ENCODE measurements at places on chromosomes 12 and 14.

- no peak for DNase-seq
Observed at GRCh38 chr12:26890784-26891183, 47.0 kb downstream of the INTS13 start.

- DNase-seq, result no peak
Observed at GRCh38 chr12:770479-770878, 18.1 kb downstream of the WNK1 start.

- no peak for DNase-seq
Observed at GRCh38 chr14:77260631-77261030, 10.4 kb downstream of the NGB start.

DNA sequence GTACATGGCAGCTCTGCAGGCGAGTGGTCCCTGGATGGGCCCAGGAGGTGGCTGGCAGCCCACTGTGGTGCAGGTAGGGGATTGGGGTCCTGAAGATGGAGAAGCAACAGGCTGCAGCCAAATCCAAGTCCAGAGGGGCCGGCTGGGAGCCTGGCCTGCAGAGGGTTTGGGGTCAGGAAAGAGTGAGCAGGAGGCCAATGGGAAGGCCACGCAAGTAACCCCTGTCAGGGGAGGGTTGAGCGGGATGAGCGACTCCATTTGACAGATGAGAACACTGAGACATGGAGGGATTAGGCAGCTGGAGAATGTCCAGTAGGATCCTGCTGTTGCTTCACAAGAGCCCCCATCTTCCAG, 136.0 kb downstream of the BCL11B start:
- DNase-seq, result no peak

GRCh38 chr14:90140956-90141316, 79.1 kb downstream of the KCNK13 start:
- DNase-seq, result no peak

DNA sequence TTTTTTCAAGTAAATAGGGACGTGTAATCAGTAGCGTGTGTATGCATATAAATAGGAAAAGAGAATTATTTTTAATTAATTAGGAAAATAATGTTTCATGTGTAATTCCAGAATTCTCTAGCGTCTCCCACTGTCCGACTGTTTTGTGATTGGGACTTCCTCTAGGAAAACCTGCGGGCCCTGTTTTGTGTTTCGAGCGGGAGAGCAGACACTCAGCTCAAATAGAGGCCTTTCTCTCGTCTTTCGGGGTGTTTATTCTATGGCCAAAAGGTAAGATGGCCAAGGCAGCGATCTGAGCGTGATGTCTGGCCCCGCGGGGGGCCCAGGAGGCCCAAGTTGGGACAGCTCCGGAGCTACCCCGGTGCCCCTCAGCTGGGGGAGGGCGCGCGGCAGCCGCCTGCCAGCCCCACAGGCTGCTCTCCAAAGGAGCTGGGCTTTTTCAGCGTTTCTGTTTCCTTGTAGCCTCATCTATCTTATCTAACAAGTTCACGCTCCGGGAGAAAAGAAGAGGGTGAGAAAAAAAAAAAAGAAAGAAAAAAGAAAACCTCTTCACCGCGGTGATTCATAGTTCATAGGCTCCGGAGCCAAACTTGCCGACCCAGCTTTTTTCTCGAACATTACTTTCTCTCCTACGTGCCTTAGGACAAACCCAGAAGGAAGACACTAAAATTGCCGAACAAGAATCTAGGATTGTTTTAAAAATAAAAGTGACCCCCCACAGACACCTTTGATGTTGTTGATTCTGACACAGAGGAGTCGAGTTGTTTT, 7.5 kb upstream of the FOXG1 start:
- DNase-seq, result no peak

DNA sequence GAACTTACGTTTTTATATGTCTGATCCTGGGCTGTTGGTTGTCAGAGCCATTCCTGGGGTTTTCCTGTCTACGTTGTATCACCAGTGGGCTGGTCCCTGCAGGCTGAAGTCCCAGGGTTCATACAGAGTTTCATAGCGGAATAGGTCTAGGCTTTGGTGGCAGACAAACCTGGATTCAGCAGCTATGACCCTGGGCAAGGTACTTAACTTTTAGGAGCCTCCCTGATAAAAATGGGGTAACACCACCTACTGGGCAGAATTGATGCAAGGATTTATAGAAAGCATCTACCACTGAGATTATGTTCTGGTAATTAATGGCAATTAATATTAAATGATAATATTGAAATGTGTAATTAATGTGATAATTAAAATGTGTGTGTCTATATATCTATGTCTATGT, 141.2 kb downstream of the SYNE2 start:
- DNase-seq, result no peak

DNA sequence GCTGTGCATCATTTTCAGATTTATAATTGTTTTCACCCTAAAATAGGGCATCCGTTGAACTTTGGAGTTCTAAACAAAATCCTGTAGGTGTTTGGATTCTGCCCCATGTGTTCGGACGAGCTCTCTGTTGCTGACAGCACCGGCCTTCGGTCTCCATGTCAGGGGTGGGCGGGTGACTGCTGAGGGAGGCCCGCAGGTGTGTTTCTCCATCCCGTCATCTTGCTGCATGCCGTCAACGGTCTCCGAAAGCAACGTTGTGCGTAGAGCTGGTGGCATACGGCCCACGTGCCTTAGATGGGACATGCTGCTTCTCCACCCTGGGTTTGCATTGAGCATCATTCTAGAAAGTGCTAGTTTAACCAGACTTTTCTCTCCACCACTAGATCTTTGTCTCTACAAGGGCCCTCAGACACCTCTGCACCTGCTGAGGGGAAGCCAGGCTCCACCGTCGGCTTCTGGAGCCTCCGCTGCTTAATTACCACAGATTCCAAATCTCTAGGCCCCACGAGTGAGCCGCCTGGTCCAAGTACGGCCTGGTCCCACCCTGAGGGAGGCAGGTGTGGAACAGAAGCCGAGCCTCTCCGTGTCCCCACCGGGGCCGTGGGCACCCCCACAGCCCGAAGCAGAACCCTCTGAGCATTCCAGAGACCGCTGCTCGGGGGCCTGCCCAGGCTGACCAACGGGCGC, 15.7 kb upstream of the AMN start:
- no peak for DNase-seq

DNA sequence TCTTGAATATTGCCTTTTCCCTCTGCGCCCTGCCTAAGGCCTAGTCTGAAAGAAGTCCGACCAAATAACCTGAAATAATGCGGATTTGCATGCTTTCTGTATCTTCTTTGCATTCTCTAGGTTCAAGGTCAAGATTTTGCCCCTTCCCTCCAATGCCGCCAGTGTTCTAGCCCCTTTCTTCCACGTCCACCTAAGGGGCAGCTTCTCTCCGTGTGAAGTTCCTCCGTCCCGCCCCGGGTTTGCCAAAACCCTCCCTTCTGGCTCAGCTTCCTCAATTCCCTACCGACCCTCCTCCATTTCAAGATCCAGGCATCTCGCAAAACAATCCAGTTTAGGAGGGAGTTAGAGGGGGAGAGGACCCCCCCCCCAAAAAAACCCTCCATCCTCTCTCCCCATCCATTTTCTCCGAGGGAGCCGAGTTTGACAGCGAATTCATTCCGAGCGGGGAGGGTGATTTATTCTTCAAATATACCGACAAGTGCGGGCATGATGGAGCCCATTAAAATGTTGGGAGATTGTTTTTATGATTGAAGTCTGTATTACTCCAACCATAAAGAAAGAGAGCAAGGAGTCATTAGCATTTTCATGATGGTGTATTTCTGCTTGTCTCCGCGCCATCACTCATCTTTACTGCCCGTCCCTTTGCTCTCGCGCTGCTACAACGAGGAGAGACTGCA, 20.9 kb upstream of the ATP5MC2 start:
- DNase-seq, result no peak

GRCh38 chr12:52323001-52323400, 1.8 kb upstream of the KRT83 start:
- DNase-seq, result no peak

DNA sequence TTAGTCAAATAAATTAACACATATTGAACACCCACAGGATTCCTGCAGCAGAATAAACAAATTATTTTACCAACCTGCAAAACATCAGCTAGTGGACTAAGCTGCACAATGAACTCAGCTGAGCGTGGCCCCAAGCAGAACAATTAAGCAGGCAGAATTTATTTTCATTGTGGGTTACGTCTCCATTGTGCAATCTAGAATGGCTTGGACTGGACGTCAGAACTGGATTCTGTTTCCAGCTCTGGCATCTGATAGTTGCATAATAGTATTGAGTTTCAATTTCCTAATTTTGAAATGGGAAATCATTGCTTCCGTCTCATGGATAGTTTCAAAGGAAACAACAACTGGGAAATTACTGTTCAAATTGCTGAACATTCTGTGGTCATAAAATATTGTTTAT, 35.5 kb upstream of the RERG start:
- no peak for DNase-seq

DNA sequence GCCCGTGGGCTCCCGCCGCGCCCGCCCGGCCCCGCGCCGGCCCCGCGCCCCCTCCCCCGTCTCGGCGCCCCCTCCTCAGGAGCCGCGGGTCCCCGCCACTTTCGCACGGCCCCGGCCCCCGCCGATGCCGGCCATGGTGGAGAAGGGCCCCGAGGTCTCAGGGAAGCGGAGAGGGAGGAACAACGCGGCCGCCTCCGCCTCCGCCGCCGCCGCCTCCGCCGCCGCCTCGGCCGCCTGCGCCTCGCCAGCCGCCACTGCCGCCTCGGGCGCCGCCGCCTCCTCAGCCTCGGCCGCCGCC, 263 bp downstream of the RCOR1 start:
- no peak for DNase-seq

GRCh38 chr14:75566321-75566720, 12.1 kb upstream of the FLVCR2 start:
- DNase-seq, result no peak

- no peak for DNase-seq
Observed at GRCh38 chr14:22764382-22764781, 2.1 kb upstream of the OXA1L start.

DNA sequence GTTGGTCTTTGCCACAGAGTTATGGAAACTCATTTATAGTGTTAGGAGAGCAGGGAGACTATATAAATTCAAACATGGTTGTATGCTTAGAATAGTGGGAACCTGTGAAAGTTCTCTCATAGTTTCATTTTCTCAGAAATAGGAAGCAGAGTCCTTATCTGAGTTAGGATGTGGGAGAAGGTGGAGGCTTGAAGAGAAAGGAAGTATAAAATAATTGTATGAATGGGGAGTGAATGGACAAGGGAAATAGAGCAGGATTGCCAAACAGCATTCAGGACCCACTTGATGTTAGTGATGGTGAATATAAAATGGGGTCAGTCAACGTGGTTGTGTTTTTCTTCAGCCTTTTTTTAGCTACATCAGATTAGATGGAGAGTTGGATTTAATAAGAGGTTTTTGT, 34.0 kb upstream of the TPH2 start:
- no peak for DNase-seq

DNA sequence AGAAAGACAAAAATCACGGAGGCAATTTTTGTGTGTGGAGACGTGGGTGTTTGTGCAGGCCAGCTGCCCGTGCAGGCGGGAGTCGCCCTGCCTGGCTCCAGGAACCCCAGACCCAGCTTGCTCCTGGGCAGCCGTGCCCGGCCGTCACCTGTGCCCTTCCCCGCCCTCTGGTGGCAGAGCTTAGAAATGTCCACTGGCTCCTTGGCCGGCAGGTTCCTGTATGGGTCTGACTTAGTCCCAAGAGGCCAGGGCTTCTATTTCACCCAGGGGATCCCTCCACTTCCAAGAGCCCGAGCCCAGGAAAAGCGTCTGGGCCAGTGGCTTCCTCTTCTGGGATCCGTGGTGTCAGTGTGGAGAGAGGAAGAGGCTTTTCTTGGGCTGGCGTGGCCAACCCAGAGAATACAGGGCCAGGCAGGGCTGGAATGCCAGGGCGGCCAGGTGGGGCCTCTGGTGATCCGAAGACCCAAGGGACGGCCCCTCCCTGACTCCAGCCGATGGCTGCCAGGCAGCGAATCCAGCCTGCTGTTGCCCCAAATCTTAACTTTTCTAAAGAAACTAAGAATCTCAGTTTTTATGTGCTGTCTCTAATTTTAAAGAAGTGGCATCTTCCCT, 120.9 kb downstream of the TMEM132C start:
- DNase-seq, result no peak

DNA sequence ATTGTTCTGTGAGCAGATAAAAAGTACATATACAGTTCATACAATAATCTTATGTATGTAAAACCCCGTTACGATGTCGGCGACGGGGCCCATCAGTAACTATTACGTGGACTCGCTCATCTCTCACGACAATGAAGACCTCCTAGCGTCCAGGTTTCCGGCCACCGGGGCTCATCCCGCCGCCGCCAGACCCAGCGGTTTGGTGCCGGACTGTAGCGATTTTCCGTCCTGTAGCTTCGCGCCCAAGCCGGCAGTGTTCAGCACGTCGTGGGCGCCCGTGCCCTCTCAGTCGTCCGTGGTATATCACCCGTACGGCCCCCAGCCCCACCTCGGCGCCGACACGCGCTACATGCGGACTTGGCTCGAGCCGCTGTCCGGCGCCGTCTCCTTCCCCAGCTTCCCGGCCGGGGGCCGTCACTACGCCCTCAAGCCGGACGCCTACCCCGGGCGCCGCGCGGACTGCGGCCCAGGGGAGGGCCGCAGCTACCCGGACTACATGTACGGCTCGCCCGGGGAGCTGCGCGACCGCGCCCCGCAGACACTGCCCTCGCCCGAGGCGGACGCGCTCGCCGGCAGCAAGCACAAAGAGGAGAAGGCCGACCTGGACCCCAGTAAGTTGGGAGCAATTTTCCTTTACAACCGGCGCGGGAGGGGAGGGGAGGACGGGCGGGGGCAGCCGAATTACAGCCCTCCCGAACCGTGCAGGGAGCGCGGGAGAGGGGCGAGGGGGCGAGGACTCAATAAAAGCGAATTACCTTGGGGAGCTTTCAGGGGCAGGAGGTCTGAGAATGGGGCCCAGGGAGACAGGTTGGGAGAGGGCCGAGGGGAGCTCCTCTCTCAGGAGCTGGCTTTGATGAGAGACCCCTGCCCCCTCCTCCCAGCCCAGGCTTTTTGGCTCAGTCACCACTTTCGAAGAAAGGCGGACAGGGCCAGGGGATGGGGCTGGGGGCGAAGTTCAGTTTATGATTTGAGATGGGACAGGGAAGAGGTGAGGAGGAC, at the start of gene HOXC9:
Gene HOXC9, plus strand, starts transcription at position 46 of the 999 bp plus-strand sequence. Its CDS starts 28 bp downstream, at position 74.
- no peak for DNase-seq

GRCh38 chr14:103927566-103927965, 690 bp upstream of the TDRD9 start:
- DNase-seq, result no peak

- DNase-seq, result no peak
Observed at GRCh38 chr12:98924-99352, 32.4 kb downstream of the IQSEC3 start.
